CD4-positive, alpha-beta T cell treated with Interleukin-2 at 100 ng/mL for 4 hours (primary cell): ENCODE measurements at places on chromosomes 7 and 10.

- DNase-seq: no peak
Observed at GRCh38 chr10:129850790-129851189, 113.3 kb downstream of the EBF3 start.

DNA sequence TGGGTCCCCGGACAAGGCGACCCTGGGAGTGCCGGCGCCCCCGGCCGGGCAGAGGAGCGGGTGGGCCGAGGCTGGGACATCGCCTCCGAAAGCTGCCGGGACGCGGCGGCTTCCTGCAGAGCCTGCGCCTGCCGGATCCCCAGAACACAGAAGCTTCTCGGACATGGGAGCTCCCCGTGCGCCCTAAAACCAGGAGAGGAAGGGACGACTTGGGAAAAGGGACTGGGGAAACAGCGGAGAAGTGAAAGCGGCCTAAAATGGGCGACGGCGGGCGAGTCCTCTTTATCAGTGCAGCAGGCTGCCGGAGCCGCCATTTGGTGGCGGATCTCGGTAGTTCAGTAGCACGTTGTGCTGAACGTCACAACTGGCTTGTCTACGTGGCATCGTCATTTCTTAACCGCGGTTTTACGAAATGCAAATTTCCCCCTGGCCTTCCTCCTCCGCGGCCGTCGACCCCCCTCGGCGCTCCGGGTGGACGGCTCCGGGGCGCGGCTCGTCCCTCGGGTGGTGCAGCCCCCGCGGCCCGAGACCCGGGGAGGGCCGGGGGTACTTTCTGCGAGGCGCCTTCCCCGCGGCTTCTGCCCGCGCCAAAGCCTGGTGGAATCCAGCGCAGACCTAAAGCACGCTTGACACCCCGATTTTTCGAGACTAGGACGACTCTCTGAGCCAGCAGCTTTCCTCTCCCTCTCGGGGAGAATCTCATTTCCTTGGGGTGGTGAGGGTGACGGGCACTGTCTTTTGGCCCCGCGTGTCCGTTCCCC lies 9.9 kb upstream of the SPAG6 start:
- peak; percentile 72 for DNase-seq

DNA sequence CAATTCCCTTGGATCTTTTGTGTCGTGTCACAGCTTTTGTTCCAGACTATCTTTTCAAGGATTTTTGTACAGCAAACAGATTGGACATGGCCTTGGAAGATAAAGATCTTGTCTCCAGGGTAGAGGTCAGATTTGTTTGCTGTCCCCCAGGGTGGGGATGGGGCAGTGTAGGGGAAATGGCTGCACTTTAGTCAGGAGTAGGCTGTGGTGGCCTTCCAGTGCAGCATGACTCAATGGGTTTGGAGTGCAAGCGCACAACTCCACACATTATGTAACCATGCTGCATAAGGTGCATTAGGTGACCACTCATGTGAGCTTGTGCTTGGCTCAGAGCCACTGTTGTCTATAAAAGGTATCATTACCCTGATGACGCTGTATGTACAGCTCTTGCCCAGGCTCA lies 23.9 kb upstream of the ADAMTS14 start:
- DNase-seq: no peak

GRCh38 chr10:133277277-133277992 lies 767 bp upstream of the ADAM8 start:
- DNase-seq: no peak

- no peak for DNase-seq
Observed at GRCh38 chr10:17622061-17622460, 4.9 kb upstream of the HACD1 start.

DNA sequence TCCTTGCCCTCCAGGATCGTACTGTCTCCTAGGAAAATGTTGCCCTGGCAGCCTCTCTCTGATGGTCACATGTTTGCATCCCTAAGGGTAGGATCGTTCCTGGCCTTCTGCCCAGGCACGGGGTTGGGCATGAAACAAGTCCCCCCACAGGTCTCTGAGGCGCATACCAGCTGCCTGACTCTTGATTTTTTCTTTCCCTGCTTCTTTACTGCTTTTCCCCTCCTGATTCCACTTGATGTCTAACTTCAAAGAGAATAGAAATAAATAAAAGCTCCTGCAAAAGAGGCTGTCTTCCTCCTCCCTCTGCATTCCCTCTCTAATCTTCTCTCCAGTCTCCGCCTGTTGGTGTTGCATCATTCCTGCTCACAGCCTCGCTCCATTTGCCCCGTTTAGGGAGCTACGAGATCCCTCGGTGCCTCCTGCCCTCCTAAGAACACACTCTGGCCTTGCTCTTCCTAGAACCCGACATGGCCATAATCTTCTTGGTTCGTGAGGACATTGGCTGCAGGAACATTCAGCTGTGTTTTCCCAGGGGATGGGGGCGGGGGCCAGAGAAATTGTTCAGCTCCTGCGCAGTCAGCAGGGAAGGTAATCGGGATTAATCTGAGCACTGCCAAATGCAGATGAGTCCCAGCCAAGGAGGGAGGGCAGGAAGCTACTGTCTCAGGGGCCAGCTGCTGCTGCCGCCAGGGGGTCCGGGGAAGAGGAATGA lies 26.0 kb downstream of the LEP start:
- DNase-seq: no peak

- no peak for DNase-seq
Observed at GRCh38 chr10:94456942-94457341, 54.6 kb downstream of the TBC1D12 start.

GRCh38 chr10:43689618-43689954 lies 40.9 kb upstream of the ZNF32 start:
- peak; percentile 22 for DNase-seq

DNA sequence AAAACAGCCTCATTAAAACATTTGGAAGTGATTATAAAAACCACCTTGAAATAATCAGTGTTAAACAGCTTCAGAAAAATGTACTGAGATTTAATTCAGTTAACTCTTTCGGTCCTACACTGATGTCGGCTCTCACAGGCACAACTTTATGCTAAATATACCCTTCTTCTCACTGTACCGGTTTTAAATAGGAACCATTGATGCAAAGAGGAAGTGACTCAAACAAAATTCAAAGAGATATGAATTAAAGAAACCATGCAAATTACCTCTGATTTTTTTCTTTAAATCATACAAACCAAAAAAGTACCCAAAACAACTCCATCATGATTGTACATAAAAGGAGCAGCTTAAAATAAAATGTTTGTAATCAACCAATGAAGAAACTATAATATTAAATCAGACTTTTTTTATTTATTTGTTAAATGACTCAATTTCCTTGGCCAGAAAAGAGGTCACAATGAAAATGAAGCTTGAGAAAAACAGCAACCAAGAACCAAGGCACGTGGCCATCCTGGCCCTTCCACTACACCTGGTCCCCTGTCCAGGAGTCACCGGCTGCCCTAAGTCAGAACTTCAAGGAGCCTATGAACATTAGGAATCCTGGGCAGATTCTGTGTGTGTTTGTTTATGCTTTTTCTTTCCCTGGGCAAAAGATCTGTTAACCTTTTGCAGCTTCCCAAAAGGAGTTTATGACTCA lies 73.0 kb upstream of the CABCOCO1 start:
- DNase-seq: no peak

DNA sequence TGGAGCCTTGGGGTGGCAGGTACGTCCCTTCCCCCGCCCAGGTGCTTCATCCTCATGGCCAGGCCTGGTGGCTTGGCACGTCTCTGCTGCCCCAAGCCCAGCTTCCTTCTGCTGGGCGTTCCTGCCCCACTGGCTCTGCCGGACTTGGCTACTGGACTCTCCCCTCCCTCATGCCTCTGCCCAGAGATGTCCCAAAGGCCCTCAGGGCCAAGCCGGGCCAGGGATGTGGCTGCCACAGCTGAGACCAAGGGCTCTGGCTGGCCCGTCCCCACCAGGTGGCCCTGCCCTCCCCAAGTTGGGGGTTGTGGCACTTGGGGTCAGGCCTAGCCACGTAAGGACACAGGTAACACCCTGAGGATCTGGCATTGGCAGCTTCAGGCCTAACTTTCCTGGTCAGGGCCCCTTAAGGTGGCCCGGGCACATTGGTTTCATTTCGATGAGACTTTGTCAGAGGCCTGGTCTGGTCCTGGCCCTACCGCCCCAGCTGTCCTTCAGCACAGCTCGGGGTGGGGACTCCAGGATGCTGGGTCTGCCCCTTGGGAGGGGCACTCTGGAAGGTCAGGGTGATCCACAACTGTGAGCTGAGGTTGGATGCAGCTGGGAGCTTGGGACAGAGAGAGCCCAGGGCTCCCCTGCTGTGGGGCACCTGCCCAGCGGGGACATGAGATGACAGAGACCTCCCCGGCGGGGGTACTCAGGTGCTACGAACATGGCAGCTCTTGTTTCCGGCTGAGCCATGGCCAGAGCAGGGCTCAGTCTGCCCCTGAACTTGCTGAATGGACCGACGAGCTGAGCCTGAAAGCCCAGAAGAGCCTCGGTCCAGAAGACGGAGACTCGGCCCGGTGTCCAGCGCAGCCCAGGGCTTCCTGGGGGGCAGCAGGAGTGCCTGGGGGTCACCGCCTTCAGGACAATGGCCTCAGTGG lies 2.9 kb downstream of the BHLHA15 start:
- no peak for DNase-seq
